Fibroblast of pulmonary artery (primary cell): ENCODE measurements at places on chromosomes 1 and 21.

DNA sequence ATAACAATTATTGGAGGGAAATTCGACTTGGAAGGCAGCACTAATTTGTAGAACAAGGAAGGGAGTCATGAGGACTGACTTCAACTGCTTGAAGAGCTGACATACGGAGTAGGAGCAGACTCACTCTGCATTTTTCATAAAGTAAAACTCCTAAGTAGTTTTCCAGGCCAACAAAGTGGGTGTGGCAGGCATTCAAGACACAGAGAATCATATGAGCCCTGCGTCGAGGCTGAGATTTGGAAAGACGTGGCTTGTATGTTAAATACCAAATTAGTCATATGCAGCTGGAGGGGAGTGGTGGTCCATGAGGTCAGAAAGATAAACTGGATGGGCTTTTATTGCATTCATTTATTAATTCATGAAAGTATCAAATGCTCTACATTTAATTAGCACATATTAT, 255.7 kb upstream of the JUN start:
- no peak for DNase-seq

DNA sequence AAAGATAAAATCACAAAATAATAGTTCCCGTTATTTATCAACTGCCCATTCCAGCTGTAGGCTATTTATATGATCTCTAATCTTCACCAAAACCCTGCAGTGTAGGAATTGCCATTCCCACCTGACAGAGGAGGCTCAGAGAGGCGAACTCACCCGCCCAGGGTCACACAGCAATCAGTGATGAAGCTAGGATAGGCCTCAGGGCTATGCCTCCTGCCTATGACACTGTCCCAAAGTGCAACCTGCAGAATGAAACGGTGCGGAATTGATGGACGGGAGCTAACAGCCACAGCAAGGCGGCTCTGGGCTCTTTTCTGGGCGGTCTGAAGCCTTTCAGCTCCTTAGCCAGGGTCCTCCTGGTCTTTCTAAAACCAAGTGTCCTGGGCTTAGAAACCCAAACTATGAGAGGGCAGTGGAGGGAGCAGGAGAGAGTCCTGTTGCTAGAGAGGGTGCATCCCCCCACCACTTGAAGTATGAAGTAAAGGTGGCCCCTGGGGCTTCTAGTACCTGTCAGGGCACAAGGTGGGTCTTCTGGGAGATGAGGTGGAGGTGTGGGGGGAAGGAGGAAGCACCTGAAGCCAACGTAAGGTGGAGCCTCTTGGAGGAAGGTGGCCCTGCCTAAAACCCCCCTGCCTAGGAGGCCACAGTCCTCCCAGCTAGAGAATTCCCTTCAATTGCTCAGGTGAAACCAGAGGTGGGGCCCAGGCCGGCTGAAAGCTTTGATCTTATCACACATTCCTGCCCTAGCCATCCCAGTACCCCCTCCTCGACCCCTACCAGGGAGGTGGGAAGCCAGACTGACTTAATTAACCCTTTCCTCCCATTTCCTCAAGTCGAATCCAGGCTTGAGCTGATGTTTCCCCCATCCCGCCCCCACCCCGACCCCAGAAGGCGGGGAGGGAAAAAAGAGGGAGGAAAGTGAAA, 14.8 kb downstream of the HSPG2 start:
- DNase-seq, result no peak

GRCh38 chr21:36705679-36706481, 7.0 kb downstream of the SIM2 start:
- no peak for DNase-seq

DNA sequence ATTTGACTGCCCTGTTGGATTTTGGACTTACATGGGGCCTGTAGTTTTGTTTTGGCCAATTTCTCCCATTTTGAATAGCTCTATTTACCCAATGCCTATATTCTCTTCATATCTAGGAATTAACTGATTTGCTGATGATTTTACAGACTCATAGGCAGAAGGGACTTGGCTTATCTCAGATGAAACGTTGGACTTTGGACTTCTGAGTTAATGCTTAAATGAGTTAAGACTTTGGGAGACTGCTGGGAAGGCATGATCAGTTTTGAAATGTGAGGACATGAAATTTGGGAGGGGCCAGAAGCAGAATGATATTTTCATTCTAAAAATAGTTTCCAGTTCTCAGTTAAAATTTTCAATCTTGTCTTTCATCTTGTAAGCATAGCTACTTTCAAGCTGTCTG, 222.3 kb downstream of the COP1 start:
- no peak for DNase-seq

DNA sequence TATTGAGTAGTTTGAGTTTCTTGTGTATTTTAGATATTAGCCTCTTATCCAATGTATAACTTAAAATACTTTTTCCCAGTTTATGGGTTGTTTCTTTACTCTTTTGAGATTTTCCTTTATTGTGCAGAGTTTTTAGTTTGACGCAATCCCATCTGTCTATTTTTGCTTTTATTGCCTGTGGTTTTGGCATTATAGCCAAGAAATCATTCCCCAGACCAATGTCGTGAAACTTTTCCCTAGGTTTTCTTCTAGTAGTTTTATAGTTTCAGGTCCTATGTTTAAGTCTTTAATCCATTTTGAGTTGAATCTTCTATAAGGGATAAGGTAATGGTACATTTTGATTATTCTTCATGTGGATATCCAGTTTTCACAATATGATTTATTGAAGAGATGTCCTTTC, 87.6 kb downstream of the LEPR start:
- no peak for DNase-seq

DNA sequence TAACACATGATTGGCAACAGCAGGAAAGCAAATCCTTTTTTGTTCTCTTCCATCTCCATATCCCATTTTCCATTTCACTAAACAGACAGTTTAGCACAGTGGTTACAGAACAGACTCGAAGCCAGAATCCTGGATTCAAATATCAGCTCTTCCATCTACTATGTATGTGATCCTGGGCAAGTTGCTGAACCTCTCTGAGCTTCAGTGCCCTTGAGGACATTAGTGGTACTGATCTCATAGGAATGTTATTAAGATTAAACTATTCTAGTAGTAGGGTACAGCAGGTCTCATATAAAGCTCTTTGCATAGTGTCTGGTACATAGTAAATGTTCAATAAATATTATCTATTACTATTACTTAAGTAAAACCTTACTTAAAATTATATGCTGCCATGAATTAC, 13.8 kb upstream of the HHIPL2 start:
- DNase-seq, result no peak

DNA sequence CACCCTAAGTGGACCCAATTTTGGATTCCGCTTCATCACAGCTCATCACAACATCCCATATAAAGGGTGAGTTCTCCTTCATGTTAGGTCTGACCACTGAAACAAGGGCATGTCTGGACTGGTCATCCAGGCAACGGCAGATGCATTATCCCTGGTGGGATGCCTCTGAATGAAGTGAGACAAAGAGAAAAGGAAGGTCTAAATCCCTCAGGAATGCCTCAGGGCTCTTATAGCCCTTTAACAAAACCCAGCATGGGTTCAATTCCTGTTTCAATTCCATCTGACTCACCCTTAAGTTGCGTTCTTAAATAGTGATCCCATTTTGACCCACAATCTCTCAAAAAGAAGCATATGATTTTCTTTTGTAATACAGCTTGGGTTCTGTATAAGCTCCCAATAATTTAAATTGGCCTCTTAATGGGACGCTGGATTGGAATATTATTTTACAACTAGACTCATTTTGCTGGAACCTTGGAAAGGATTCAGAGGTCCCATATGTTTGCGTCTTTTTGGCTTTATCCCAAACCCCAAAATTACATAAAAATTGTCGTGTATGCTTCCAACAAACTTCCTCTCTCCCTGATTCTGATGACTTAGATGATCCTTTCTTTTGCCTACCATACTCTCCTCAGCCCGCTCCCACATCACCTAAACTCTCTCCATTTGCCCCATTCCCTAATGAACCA, 287.4 kb upstream of the ZP4 start:
- no peak for DNase-seq
